GM12865 (cell line): ENCODE measurements at places on chromosomes 5 and 9.
A peak's percentile ranks its signal among the peaks of the same experiment; 100 is the strongest.

DNA sequence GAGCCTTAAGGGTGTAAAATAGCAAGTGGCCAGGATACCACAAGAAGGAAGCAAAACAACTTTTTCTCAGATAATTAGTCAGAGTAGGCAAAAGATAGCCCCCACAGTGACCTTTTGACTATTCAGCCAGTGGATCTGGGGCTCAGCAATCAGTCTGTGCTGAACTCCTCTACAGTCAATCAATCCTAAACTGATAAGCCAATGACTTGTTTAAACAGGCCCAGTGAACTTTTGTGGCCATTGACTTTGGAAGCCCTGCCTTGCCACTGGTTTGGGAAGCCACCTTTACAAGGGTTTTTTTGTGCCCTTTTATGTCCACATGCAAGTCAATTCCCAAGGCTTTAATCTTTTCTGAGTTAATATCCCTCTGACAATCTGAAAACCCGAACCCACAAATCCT is 1565.0 kb upstream of the WWC1 start:
- DNase-seq, result no peak

DNA sequence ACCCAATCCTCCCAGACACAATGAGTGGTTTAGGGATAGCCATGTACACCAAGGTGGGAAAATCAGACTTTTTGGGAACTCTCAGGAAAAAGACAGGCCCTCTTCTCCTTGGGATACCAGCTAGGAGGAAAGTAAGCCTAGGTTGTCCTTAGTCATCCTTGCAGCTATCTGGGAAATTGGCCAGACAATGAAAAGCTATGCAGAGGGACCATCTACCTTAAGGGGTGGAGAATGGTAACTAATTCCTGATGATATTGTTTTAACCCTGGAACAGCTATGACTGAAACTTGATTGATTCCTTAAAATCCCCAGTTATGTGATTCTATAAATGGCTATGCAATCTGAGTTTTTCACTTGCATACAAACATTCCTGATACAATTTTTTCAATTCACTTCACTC is 88.9 kb upstream of the BNC2 start:
- DNase-seq, result no peak

GRCh38 chr9:109590966-109591365 is 92.9 kb upstream of the PTPN3 start:
- no peak for DNase-seq

DNA sequence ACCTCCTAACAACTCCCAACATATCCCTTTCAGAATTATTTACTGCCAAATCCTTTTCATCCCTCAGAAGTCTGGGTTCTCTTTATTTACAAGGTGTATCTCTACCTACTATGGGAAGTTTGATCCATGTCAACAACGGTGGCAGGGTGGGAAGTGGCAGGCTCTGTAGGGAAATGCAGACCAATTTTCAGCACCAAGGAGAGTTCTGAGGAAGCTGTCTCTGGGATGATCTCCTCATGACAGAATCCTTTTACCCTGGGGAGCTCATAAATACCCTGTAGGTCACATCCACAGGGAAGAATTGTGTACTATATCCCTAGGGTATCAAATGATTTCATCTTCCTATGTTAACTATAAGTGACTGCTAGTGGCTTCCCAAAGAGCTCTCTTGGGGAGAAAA is 107.8 kb upstream of the NEK6 start:
- no peak for DNase-seq

GRCh38 chr9:129455151-129455995 is 165.5 kb downstream of the C9orf50 start:
- no peak for DNase-seq

DNA sequence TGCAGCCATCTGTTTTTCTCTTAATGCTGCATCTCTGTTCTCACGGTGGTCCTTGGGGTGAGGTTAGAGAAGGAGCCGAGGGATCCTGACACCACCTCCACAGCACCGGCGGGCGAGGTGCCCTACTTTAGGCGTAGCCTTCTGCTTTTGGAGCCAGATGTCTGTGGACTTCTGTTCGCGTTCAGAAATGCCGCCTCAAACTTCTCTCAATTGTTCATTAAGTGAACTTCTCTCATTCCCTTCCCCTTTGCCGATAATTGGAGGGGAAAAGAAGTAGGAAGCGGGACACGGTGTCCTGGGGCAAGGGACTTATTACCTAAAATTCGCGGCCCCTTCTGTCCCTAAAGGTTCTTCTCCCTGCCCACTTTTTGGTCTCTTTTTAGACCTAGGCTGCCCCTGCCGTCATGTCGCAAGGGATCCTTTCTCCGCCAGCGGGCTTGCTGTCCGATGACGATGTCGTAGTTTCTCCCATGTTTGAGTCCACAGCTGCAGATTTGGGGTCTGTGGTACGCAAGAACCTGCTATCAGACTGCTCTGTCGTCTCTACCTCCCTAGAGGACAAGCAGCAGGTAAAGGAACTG is 455 bp downstream of the KIF20A start:
- peak; percentile 29 for DNase-seq

DNA sequence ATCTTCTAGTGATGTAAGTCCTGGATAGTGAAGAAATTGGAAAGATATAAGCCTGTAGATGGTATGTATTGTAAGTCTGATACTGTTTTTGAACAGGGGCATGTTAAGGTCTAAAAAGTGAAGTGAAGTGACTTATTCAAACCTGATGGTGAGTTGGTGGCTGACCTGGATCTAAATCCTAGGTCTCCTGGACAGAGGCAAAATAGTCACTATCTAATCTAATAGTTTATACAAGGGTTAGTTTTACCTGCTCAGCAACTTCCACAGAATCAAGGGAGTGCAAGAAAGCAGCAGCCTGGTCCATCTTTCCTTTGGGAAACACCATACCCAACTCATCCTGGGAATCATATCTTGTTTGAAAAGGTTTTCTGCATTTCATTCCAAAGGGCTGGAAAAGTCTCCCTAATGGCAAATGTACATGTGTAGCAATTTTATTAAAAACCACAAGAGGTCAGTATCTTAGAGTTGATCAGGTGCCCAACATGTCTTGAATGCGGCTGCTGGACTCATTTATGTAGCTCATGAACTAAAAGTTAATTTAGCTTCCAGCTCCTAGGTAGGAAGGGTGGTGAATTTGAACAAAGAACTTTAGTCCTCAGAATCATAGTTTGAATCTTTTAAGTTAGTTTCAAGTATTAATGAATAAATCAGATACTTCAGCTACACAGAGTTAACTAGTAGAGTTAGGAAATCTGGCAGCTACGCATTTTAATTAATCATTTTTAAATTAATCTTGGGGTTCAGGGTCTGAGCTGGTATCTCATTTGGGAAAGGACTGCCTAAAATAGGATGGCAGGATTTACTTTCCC is 26.0 kb downstream of the SKP2 start:
- peak; percentile 44 for DNase-seq

DNA sequence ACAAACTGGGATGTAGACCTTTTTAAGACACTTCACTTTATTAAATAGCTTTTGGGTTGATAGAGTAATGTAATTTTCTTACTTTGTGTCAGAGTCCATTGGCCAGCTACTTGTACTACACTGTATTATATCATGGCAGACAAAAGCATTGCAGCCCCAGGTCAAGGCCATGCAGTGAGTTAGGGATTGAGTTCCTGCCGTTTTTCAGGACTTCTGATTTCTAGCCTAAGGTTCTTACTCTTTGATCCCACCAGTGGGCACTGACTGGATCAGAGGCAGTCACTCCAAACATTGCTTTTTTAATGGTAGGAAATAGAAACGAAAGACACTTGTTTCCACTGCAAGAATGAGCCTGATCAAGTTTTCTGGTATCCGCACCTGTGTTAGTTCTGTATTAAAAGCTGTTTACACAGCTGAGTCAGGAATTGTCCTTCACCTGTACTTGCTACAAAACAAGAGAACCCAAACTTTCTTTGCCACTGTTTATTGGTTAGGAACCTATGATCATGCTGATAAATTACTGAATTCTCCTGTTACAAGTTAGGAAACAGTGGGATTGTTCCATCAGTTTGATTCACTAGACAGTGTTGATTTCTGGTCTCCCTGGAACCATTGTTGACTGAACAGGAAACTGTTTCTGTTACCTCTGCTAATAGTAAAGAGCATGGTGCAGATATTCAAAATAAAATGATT is 22.1 kb downstream of the LRRC70 start:
- DNase-seq, result no peak

GRCh38 chr9:36847781-36848673 is 186.0 kb downstream of the PAX5 start:
- DNase-seq, result no peak

DNA sequence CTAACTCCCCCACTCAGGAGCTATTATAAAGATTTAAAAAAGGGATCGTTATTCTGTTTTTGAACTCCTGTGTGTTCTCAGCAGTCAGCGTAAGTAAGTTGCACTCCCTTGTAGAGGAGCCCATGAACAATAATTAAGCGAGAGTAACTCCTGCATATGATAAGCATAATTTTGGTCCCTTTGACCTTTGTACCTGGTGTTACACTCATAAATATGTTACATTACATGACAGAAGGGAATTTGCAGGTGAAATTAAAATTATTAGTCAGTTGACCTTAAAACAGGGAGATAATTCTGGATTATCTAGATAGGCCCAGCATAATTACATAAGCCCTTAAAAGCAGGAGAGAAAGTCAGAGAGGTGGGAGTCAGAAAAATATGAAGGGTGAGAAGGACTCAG is 197.3 kb downstream of the KCTD16 start:
- DNase-seq, result no peak

- no peak for DNase-seq
Observed at GRCh38 chr5:3333105-3333504, 262.5 kb upstream of the IRX1 start.

DNA sequence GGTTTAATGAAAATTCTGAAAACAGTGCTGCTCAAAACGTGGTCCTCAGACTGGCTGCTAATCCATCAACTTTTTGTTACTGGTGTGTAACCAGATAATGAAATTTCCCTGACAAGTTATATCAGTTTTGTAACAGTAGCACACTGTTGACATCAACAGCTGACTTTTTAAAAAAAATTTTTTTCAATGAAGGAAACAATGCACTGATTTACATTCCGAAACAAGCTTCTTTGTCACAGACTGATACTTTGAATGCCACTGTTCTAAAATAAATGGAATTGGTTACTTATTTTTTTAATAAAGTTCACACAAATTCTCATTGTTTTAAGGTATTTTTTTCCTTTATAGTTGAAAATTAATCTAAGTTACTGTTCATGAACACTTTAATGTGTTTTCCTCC is 169.1 kb downstream of the NIPBL start:
- no peak for DNase-seq

- DNase-seq, result no peak
Observed at GRCh38 chr5:92268343-92268742, 885.2 kb upstream of the ARRDC3 start.

GRCh38 chr9:27539479-27540441 is 10.1 kb upstream of the MOB3B start:
- peak; percentile 49 for DNase-seq

DNA sequence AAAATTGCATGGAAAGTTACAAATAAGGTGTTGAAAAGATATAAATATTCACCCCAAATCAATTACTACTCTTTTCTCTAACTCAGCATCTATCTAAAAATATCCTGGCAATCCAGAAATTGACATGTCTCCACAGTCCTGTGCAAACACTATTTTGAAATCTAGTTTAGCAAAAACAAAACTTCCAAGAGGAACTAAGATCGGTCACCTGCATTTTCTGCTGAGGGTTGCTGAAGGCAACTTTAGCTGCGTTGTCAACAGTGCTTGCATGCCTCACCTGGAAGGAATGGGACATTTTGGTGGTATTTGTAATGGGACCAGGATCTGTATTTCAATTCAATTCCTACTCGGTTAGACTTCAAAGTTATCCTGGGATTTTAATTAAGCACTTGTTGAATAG is 398.3 kb downstream of the NTRK2 start:
- DNase-seq, result peak; percentile 46

GRCh38 chr5:98069876-98070512 is 703.5 kb upstream of the RGMB start:
- peak; percentile 27 for DNase-seq

DNA sequence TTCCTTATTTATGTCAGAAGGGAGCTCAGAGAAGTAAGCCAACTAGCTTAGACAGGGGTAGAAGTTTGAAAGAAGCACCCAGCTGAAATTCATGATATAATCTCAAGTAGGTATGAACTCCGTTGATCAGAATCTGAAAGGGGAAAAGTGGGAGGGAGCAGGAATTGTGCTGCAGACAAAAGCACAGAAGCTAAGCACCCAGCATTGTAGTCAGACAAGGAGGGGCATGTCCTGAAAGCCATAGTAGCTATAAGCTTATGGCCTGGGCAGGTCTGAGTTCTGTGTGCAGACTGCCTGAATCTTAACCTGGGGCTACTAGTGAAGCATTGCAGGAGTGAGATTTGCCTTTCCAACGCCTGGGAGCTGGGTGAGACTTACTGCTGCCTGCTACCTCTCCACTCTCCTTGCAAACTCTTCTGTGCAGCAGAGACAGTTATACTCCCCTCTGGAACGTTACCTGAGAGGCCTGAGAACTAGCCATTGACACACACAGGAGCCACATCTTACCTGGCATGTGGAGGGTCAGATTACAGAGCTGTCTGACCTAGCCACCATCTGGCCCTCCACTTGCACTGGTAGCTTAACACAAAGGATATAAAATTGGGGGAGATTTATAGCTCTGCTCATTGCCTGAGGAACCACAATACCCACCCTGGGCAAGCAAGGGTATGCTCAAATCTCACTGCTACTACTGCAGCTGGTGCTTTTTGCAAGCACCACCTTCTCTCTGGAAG is 9.8 kb upstream of the CYLC2 start:
- DNase-seq, result no peak

DNA sequence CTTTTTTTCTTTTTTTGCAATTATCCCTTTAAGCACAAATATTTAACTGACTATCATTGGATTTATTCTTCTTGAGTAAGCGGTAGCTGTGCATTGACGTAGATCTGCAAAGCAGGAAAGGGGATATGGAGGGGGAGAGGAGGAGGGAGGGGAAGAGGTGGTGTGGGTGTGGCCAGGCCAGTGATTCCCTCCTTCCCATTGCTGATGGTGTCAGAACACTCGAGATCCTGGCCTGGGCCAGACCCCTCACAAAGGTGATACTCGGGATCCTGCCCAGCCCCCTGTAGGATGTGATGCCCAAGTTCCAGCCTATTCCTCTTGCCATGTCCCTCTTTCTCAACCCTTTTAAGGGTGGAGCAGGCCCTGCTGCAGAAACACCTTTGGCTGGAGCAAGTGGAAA is 9.9 kb downstream of the SLC36A3 start:
- DNase-seq, result no peak

- peak; percentile 89 for DNase-seq
Observed at GRCh38 chr5:142356716-142357468, 32.1 kb upstream of the SPRY4 start.

DNA sequence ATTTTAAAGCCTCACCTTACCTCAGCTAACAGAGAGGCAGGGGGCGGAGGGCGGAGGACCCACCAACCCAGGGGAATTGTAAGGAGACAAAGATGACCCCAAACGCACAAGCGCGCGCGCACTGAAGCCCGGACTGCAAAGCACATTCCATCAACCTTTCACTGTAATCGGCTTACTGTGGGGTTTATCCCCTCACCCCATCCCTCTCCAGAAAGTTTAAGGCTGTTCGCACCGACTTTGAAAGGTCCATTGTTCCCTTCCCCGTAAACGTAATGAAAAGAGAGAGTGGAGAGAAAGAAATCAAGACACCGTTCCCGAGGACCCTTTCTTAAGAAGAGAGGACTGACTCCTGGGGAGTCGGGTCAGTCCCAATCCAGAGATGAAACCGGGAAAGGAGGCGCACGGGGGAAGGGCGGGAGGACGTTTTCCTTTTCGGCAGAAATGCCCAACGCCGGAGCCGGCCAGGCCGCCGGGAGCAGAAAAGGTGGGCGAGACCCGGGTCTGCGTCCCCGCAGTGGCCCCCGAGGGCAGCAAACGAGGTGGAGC is 464 bp downstream of the CEMIP2 start:
- no peak for DNase-seq
